Cortex of kidney (tissue), 1 donor: ENCODE measurements at places on chromosomes 3 and 15.

- no peak for DNase-seq
Observed at GRCh38 chr3:36302626-36303025, 77.7 kb upstream of the STAC start.

GRCh38 chr3:196624067-196624790, 15.3 kb upstream of the NRROS start:
- DNase-seq = no peak

DNA sequence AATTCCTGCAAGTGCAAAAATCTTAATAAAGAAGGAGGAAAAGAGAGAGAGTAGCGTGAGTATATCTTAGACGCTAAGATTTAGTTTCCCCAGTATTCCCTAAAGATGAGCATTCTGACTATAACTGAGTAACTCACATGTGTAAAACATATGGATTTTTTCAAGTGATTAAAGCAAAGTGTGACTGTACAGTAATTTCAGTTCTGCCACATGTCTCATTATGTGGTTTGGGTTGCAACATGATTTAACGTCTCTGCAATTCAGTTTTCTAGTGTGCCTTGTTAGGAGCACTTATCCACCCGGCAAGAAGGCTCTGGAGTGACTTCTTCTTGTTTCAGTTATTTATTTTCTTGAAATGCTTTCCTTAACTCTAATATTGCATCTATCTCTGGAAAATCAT, 514.1 kb downstream of the ROBO1 start:
- no peak for DNase-seq

DNA sequence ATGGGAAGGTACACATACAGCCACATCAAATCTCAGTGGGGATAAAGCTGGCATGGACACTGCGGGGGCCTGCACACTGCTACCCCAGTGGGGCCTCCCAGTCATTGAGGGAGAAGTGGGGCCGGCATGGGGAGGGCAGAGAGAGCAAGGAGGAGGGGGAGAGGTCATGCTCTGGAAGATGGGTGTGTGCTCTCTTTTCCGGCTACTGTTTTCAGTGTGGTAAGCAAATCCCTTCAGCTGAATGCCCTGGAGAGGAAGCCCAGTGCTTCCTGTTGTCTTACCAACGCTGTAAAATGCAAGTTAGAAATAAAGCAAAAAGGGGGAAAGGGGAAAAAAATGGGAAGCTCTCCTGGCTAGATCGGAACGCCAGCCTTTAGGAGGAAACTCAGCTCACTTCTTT, 30.8 kb downstream of the NRROS start:
- DNase-seq = no peak

GRCh38 chr3:14441920-14442300, 39.5 kb downstream of the SLC6A6 start:
- DNase-seq = no peak

- no peak for DNase-seq
Observed at GRCh38 chr15:99305761-99306505, 54.7 kb downstream of the LRRC28 start.

GRCh38 chr15:28984421-28985315, 98.9 kb downstream of the APBA2 start:
- DNase-seq = no peak
